T-helper 22 cell (primary cell): ENCODE measurements at places on chromosomes 13 and 19.

DNA sequence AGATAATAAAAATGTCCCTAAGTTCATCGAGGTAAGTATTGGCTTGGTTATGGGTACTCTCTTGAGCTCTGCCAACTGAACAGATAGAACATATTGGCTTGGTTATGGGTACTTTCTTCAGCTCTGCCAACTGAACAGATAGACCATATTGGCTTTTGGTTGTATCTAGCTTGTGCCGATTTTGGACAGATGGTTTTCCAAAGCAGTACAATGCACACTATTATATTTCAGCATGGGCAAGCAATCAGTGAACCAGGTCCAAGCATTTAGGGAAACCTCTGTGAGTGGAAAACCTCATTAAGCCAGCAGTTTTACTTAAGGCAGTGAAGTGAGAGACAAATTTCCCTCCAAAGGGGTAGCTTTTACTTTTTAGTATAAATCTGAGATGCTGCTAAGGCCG is 1440.5 kb upstream of the SPRY2 start:
- DNase-seq = no peak

DNA sequence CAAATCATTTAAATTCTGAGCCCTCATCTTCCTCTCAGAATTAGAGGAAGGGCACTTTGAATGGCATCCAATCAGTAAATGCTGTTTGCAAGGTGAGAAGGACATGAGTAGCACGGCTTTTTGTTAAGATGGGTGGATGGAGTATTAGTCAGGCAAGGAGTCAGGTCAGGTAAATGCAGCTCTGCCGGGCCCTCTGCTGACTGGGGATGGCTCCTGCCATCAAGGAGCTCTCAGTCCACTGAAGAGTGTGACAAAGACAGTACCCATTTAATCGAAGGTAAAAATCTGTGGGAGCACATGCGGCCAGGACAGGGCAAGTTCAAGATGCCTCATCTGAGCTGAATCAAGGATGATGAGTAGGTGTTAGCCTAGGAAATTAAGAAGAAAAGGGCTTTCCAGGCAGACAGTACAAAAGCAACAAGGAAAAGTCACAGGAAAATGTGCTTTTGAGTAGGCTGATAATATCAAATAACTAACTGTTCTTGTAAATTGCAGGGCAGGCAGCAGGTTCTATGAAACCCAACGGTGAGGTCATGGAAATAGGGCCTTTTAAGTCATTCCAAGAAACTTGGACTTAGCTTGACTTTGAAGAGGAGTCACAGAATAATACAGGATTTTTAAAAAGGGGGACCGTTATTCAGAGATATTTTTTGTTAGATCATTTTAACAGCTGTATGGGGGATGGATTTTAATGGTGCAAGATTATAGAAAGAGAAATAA is 670.5 kb upstream of the ARGLU1 start:
- DNase-seq = no peak

DNA sequence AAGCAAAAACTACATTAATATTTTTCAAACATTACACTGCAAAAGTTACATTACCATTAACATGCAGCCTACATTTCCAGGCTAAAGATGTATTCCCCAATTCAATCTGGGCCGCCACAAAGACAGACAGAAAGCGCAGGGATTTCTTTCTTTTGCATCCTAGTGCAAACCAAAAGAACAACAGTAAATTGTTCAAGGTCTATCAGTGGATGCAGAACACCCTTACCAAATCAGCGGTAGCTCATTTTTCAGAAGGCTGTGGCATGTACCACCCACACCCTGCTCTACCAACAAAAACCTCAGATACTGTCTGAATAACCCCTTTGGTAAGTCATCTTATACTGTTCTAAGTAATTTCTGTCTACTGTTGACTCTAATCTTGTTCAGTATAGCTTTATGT is 3.6 kb downstream of the TPT1 start:
- DNase-seq = no peak

GRCh38 chr19:6173190-6173589 is 37.7 kb downstream of the ACSBG2 start:
- no peak for DNase-seq

GRCh38 chr13:111950697-111951096 is 116.3 kb upstream of the SOX1 start:
- no peak for DNase-seq

GRCh38 chr13:32748305-32748704 is 162.1 kb downstream of the PDS5B start:
- DNase-seq = no peak

- no peak for DNase-seq
These were observed 28.7 kb downstream of the PDE4A start for GRCh38 chr19:10449037-10449436.

DNA sequence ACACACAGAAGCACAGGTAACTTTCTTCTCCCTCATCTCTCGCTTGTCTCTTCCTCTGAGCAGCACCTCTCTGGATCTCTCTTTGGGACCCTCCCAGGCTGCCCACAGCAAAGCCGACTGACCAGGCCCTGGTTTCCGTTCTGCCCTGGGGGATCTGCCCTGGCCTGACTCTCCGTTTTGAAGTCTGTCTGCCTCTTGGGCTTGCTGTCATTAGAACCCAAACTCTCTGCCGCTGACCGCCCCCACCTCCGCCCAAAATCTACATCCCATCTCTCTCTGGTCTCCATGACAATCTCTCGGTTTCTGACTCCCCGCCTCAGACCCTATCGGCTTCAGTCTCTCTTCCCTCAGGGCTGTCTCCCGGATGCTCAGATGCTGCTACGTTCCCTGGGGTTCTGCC is 6.9 kb downstream of the KCNC3 start:
- no peak for DNase-seq

DNA sequence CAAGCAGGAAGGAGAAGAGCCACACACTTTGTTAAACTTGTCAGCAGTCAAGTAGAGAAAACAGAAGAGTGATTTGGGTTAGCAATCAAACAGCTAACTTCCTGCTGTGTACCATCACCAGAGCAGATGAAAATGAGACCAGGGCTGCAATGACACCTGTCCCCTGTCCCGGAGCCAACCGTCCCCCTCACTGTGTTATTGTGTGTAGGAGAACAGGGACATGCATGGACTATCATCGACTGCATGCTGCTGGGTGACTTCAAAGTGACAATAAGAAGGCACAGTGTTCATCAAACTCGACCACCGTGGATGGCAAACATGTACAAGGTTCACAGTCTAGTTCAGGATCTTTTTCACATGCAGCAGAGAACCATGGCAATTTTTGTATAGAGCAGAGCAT is 94.0 kb upstream of the SLC15A1 start:
- no peak for DNase-seq

GRCh38 chr19:37706052-37706605 is 13.4 kb downstream of the ZNF607 start:
- no peak for DNase-seq

DNA sequence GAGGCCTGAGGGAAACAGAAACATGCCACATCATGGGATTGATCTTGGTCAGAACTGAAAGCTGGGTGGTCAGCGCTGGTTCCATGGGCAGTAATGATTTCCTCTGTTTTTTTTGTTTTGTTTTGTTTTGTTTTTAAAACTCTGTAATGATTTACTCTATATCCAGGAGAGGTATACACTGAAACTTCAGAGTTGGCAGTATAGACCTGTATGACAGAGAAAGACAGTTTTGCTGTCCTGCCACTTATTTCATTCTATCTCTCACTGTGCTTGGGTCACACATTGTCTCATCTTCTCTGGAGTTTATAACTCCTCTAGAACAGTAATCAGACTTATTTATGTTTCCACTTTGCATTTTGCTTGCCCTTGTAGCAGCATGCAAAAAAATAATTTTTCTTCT is 105.1 kb upstream of the SLITRK1 start:
- DNase-seq = no peak

DNA sequence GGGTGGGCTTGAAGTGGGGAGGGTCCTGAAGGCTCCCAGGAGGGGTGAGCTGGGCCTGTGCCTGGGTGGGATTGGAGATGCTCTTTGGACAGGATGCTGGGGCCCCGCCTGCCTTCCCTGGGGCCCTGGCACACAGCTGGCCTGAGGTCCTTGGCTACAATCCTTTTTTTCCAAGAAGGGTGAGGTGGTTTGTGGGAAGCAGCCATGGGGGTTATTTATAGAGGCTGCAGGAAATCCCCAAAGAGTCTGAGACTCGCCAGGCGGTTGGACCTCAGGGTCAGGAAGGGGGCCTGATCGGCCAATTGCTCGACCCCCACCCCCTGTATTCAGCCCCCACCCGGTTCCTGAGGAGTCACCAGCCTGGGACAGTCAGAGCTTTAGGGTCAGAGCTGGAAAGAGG is 10.0 kb downstream of the GTPBP3 start:
- DNase-seq = no peak

DNA sequence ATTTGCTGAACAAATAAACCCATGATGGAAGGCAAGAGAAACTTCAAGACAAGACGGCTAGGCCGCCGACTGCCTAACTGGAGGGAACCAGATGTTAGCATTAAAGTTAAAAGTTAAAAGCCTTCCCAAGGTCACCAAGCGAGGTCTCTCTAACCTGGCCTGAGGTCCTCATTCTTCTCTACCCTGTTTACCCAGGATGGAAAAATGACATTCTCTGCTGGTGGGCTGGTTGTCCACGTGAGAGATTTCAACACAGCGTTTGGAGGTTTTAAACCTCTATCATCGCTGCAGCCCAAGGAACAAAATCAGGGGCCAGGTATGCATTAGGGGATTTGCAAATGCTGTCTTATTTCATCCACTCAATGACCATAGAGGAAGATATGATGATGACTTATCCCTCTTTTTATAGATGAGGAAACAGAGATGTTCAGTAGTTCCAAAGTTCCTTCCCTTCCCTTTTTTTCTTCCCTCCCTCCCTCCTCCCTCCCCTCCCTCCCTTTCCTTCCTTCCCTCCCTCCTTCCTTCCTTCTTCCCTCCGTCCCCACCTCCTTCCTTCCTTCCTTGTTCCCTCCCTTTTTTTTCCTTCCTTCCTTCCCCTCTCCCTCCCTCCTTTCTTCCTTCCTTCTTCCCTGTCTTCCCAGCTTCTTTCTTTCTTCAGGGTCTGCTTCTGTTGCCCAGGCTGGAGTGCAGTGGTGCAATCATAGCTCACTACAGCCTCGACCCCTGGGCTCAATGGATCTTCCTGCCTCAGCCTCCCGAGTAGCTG is 79.7 kb downstream of the INSR start:
- DNase-seq = no peak

- DNase-seq = no peak
These were observed 26.6 kb downstream of the PPP1R37 start for GRCh38 chr19:45119582-45119981.

GRCh38 chr13:91426913-91427312 is 28.5 kb downstream of the GPC5 start:
- DNase-seq = no peak

- DNase-seq = peak; percentile 1
These were observed 75.9 kb downstream of the ESD start for GRCh38 chr13:46721054-46721453.

DNA sequence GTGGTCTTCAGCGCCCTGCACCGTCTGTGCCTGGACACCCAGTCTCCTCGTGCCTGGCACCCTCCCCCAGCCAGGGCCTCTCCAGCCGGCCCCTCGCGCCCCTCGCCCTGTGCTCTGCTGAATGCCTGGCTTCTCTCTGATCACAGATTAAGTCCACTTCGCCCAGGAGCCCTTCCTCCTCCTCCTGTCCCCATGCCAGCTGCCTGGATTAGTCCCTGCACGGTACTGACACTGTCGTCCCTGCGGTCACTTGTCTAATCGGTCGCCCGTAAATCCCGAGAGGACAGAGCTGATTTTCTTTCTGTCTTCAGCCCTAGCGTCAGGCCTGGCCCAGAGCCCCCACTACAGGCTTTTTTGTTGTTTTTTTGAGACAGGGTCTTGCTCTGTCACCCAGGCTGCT is 6.6 kb downstream of the THOP1 start:
- DNase-seq = no peak

GRCh38 chr13:104318121-104318520 is 1251.9 kb upstream of the SLC10A2 start:
- no peak for DNase-seq

- DNase-seq = no peak
These were observed 28.0 kb downstream of the MAB21L1 start for GRCh38 chr13:35448465-35448864.

GRCh38 chr13:112053744-112054615 is 13.0 kb upstream of the SOX1 start:
- DNase-seq = no peak

- DNase-seq = no peak
These were observed 29.9 kb upstream of the FBXL3 start for GRCh38 chr13:77056886-77057285.

DNA sequence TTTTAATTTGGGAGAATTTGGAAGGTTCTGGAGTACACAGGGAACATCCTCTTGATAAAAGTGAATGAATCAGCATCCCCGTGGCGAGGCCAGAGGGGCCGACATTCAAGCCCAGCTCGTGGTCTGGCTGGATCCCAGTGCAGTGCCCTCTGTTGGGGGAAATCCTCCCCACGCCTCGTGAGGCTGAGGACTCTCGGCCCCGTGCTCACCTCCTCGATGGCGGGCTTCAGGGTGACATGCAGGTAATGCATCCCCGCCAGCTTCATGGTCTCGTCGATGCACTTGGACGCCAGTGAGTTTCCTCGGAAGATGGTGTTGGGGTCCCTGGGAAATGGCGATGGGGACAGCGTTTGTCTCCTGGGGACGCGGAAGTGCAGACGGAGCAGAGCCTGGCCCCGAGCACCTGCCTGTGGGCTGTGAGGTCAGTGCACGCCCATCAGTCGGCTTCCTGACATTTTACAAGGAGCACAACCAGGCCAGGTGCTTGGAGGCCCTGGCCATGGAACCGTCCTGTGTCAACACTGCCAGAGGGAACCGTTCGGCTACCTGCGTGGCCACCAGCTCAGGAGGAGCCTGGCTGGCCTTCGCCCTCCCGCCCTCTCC is 43.3 kb upstream of the C13orf46 start:
- DNase-seq = no peak

- no peak for DNase-seq
These were observed 42.2 kb upstream of the SPACA7 start for GRCh38 chr13:112333756-112334543.

DNA sequence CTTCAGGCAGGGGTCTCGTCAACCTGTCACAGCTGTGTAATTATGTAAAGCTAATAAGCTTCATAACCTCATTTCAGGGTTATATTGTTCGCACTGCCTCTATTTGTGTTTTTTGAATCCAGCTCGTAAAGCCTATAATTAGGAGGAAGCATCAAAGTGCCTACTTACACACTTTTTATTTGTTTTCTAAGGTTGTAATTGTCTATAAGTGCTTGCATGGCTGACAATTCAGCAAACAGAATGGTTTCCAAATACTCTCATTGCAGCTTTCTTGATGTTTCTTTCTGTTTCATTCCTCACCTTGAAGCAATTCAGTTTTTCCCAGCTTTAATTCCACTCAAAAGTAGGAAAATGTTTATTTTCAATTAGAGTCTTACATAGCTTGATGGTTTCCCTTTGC is 336.3 kb downstream of the HS6ST3 start:
- no peak for DNase-seq

DNA sequence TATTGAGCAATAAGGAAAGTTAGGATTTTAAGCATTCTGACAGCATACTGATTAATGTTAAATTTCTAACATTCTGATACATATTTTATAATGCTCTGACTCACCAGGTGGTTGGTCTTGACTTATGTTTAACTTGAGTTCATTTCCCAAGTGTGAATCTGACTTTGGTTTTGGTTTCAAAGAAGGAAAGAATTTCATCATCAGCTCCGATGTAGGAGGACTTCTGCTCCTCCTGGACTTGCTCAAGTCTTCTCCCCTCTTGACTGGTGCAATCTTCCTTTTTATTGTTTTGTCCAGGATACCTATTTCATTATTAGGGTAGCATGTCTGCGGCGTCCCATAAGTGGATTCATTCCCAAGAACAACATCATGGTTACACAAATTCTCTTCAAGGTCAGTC is 141.3 kb downstream of the RNF17 start:
- no peak for DNase-seq
